Right ventricle myocardium superior (tissue), 1 donor: ENCODE measurements at places on chromosomes 3 and 15.

GRCh38 chr15:40892447-40893012 is 1.7 kb upstream of the VPS18 start:
- DNase-seq, result no peak

DNA sequence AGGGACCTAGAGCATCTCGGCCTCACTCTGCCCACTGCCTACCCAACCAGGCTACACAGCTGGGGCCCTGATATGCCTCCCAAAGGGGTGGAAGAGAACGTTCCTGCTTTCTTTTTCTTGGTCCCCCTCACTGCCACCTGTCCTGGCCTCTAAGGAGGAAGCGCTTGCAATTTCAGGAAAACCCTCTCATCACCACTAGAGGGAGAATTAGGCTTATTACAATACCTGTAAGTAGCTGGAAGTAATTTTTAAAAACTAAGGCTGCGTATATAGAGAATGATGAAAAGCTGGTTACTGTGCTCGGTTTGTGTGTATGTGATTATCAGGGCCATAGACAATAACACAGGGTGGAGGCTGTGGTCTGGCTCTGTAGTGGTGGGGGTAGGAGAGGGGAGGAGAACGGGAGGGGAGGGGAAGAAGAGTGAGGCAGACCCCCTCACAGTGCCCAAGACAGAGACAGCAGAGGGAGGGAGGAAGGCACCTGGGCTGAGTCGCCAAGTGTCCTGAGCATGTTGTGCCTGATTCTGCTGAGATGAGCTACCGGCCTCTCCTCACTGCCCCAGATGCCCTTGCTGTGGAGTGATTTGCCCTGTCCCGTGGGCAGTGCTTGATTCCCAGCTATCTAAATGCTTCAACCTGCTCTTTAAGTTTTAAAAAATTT is 3.3 kb downstream of the GABRG3 start:
- DNase-seq, result no peak

GRCh38 chr3:31533169-31534064 is 692 bp downstream of the STT3B start:
- peak; percentile 69 for DNase-seq

GRCh38 chr3:76096036-76096435 is 310.7 kb upstream of the ZNF717 start:
- no peak for DNase-seq

GRCh38 chr3:154254527-154254926 is 69.8 kb downstream of the DHX36 start:
- DNase-seq, result no peak
